ENCODE measurements at places on chromosomes 16 and 17.

DNA sequence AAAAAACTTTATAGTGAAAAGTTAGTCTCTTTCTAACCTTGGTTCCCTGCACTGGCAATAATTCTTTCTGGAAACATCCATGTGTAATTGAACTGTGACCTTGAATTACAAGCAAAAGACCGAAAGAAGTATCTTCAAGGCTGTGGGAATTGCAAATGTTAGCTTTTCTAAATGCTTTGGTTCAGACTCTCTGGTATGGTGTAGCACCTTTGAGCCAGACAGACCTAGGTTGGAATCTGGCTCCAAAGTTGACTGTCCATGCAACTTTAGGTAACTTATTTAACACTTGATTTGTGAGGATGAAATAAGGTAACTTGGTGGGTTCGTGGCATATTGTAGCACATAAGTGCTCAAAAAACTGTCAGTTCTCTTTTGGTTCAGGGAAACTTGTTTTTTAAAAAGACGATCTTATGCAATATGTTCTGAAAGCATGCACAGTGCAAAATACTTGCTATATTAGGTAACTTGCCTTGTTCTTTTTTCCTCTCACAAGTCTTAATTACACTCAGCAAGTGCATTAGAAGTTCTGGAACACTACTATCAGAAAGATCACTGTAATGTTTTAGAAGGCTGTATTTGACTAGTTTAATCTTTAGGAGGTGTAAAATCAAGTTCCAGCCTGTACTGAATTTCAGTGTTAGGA, 46.3 kb downstream of the TANGO6 start:
- DNase-seq: no peak

- no peak for DNase-seq
These were observed 8.9 kb downstream of the CALB2 start for GRCh38 chr16:71367241-71367976.

DNA sequence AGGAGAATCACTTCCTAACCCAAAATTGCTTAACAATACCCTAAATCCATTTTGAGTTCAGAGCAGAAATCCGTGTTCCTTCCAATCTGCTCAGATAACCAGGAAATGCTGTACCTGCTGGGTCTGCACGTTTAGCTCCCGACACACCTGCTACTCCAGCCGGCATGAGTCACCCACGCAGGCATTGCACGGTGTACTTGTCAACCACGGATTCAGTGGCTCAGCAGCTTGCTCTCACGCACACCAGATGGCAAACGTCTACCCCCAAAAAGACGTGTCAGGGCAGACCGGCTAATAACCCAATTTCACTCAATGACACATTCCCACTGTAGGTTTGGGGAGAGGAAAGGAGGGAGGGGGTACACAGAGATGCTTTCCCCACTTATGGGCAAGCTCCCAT, 468.1 kb downstream of the SOX9 start:
- no peak for DNase-seq

GRCh38 chr16:66701516-66701915, 5.0 kb upstream of the CMTM4 start:
- DNase-seq: no peak

DNA sequence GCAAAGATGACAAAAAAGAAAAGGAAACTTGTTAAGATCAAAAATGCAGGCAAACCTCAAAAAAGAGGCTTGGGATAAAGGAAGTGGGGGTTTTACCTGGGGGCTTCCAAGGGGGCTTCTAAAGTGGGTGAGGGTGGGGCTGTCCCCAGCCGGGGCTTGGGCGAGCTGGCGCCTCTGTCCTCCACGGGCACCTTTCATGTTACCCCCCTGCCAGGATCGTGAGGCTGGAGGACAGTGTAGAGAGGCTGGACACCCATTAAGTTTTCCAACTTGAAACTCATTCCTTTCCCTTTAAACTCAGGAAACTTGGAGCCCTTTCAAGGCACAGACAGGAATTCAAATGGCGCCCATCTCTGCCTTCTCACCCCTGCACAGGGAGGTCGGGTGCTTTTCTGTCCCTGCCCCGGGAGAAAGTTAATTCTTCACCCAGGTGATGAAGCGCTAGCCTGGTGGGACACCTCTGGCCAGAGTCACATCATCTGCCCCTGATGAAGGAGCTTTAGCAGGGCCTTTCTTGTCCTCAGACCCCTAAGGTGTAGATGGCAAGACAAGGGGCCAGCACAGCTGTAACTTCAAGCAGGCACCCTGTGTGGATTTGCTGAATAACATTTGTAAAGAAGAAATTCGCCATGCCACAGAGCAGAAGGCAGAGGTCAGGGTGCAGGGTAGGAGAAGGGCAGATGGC, 87.3 kb downstream of the C16orf78 start:
- no peak for DNase-seq

DNA sequence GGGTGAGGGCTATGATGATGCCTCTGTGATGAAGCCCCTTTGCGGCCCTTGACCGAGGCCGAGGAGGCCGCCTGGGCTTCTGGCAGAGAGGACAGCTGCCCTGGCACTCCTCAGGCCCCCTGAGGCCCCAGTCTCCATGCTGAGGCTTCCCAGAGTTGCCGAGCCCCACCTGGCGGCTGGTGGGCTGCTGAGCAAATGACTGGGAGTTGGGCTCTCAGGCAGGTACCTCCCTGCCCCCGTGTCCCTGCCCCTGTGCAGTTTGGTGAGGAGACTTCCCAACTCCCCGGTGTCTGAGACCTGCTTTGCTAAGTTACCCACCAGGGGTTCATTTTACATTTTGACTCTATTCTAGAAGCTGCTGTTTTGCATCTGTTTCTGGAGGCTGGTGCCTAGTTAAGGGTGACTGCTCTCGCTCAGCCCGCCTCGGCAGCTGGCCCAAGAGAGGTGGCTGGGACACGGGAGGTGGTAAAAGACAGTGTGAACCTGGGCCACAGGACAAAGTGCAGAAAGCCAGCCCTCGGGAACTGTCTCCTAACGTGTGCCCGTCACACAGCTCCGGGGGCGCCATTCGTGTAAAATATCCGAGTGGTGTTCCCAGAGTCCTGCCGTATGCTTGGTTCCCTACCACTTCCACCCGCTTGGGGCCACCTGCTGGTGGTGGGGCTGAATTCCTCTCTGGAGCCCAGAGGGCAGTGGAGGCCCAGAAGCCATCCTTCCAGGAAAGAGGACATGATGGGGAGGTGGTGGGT, 134.5 kb downstream of the RAB11FIP4 start:
- peak; percentile 44 for DNase-seq

- DNase-seq: no peak
These were observed 43.5 kb downstream of the TEX2 start for GRCh38 chr17:64219571-64219970.

- DNase-seq: no peak
These were observed 41.7 kb upstream of the MGAT5B start for GRCh38 chr17:76826330-76827068.

- DNase-seq: no peak
These were observed 1.0 kb downstream of the ZNF319 start for GRCh38 chr16:57999366-57999970.

DNA sequence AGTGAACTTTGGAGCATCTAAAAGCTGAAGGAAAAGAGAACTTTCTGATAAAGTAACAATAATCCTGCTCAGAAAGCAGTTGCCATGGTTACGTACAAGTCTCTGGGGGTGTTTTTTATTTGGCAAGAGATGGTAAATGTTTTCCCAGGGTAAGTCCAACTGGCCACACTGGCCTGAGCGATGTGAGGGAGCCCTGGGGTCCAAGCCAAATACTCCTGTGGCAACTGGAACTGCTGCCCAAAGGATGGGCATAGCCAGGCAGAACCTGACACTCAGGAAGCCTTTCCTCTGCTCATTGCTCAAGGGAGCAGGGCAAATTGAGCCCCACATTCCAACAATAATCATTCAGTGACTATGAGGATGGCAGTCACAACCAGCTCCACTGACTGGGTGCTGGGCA, 26.8 kb upstream of the WSCD1 start:
- no peak for DNase-seq

DNA sequence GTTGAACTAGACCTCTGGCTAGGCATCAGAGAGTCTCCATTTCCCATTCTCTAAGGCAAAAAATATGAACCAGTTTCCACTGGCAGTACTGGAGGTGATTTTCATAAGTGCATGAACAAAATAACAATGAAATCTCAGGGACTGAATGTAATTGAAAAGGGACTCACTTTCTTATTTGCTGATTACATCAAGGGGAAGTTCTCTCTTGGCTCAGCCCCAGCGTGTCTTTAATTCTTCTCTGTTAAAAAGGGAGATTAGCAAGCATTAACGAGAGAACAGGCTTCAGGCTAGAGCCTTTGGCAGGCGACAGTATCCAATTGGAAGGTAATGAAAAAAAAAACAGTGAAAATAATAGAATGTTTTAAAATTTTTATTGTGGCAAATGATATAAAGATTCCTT, 34.0 kb upstream of the ADAMTS18 start:
- DNase-seq: no peak

DNA sequence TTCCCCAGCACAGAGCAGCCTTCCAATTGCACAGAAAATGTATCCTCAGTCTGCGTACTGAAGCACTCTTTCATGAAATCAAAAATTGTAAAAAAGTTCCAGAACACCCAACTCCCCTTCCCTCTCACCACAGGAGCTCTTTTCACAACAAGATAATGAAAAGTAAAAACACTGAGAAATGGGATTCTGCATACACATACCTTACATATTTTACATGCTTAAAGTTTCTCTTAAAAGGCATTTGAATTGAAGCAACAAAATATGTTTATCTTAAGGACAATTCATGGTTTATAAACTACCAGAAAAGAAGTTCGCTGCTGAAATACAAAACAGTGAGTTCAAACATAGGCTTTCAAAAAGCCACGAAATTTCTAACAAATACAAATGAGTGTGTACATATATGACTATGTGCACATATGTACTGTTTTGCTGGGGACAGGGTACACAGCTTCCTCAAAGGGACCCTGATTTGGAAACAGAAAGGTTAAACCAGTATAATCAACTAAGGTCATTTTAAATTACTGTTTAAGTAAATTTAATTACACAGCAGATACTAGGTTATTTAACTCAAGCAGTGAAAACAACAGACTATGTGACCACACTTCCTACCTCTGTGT, 33.8 kb downstream of the COG1 start:
- DNase-seq: no peak

GRCh38 chr17:65356536-65356935, 204.9 kb downstream of the AXIN2 start:
- DNase-seq: no peak

DNA sequence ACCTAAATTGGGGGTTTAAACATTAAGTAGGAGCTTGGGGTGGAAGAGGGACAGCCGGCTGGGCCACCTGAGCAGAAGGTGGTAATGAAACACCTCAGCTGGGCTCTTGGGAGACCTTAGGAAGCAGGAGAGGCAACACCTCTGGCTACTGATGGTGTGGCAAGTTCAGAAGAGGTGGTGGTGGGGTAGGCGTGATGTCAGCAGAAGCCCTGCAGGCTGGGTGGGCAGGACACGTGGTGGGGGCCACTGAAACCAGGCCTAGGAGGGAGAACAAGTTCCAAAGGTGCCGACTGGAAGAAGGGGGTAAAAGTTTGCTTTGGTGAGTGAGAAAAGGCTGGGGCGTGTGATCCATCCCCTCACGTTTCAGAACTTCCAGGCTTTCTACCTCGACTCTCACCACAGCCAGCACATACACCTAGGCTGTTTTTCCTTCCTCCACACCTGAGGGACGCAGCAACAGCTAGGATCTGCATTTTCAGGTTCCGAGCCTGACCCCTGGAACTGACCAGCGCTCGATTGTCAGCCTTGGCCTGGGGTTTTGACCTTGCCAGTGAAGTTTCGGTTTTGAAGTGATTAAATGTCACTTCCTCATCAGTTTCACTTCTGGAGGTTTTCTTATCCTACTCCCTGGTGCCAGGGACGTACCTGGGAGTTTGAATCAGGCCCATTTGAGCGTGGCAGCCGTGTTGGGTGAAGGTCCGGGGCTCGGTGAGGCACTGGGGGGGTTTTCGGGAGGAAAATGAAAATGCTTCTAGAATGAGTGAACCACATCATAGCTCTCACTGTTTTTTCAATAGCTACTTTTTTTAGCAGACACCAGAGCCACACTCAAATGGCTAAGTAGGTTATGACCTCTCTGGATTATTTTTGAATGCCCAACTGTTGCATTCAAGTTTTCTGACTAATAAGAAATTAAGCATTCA, 10.0 kb downstream of the SNN start:
- DNase-seq: no peak

DNA sequence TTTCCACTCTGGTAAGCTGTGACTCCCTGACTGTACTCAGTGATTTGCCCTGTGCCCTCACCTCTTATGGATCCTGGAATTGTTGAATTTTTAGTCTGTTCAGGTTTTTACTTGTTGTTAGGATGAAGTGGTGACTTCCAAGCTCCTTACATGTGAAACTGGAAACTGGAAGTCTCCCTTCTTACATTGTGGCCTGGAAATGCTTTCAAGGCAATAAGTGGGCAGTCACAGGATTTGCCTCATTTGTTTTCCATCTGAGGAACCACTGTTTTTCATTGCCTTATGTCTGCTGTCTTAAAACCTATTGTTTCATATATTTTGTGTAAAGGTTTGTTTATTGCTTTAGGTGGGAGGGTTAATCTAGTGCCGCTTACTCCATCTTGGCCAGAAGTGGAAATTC, 155.8 kb downstream of the CYB561 start:
- no peak for DNase-seq

- DNase-seq: no peak
These were observed 385 bp downstream of the CFAP119 start for GRCh38 chr16:30761427-30761927.

GRCh38 chr16:11138769-11139325, 117.2 kb downstream of the SOCS1 start:
- DNase-seq: no peak

DNA sequence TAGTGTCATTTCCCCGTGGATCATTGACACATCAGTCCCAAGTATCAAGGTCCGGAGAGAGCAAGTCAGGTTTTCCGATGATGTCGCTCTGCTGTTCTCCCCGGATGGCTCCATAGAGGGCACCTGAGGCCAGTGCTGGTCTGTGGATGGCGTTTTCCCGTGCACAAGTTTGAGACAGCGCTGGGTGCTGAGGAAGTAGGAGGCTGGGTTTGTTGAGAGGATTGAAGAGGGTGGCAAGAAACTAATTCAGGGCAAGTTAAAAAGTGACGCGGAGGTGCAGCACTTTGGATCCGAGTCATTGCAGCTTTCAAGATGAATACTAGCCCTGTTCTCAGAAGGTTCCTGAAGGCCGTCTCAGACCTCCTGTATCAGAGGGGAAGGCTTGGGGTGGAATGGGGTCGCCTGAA, 7.7 kb downstream of the NUBP1 start:
- no peak for DNase-seq

DNA sequence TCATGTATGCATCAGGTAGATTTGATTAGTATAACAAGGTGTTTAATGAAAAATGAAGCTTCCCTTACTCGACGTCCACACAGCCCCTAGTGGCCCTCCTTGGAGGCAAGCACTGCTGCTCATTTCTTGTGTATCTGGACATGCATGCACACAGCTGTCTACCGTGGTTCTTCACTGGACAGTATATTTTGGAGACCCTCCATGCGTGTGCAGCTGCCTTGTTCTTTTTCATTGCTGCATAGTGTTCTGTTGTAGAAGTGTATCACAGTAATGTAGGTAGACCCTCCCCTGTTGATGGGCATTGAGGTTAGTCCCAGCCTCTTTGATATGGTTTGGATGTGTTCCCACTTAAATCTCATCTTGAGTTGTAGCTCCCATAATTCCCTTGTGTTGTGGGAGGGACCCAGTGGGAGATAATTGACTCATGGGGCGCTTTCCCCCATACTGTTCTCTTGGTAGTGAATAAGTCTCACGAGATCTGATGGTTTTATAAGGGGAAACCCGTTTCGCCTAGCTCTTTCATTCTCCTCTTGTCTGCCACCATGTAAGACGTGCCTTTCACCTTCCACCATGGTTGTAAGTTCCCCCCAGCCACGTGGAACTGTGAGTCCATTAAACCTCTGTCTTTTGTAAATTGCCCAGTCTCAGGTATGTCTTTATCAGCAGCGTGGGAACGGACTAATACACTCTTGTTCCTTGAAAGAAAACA, 6.3 kb downstream of the CMIP start:
- no peak for DNase-seq

GRCh38 chr16:82041542-82041941, 6.5 kb downstream of the HSD17B2 start:
- DNase-seq: no peak

All from memory B cell (primary cell).